ENCODE measurements at places on chromosomes 2 and 18. TPM values are rescaled to one million over a fixed set of nuclear protein-coding genes. Genes with fewer than 3 reads are reported as not detected.

GRCh38 chr2:68737711-68738110, 3.1 kb downstream of the ARHGAP25 start:
- no peak for DNase-seq

DNA sequence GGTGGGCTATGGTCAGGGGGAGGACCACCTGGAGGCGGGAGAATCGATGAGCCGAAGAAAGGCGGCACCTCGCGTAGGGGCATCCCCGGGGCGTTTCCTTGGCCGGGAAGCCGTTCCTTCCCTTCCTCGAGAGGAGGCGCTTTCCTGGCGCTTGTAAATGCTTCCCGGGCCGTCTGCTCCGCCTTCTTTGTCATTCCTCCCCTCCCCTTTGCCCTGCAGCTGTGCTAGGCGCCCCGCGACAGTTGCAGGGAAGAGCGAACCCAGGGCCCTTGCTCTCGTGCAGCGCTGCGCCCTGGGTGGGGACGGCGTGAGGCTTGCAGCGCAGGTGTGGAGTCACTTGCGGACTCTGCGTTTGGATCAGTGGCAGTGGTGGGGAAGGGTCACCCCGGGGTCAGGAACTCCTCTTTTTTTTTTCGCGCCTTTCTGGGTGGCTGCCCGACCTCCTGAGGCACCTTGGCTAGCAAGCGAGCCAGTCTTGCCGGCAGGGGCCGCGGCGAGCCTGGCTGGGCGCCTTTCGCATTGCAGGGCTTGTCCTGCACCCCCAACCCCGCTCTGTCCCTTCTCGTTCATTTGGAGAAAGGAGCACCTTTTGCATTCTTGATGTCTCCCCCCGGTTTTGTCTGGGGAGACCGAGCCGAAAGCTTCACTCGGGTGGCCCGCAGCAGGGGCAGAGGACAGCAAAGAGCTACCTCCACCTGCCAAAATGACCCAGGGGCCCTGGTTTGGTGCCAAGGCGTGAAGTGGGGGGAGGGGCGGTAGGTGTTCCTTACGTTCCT, 858 bp downstream of the KCNS3 start:
- DNase-seq = no peak

DNA sequence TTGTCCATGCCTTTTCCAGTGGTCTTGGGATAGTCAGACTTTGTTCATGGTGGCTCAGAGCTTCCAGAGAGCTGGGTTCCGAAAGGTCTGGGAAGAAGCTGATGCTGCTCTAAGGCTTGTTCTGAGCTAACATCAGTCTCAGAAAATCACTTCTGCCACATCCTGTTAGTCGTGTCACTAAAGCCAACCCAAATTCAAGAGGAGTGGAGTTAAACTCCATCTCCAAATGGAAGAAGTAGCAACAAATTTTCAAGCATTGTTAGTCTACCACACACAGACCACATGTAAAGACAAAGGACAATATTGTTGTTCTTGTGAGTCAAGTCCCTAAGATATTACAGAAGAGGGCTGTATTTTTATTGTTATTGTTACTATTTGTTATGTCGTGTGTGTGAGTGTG, 77.8 kb downstream of the PID1 start:
- DNase-seq = no peak

GRCh38 chr2:10325278-10326145, 22.8 kb downstream of the HPCAL1 start:
- DNase-seq = no peak

GRCh38 chr2:81304154-81304830, 999.7 kb upstream of the LRRTM1 start:
- DNase-seq = no peak

DNA sequence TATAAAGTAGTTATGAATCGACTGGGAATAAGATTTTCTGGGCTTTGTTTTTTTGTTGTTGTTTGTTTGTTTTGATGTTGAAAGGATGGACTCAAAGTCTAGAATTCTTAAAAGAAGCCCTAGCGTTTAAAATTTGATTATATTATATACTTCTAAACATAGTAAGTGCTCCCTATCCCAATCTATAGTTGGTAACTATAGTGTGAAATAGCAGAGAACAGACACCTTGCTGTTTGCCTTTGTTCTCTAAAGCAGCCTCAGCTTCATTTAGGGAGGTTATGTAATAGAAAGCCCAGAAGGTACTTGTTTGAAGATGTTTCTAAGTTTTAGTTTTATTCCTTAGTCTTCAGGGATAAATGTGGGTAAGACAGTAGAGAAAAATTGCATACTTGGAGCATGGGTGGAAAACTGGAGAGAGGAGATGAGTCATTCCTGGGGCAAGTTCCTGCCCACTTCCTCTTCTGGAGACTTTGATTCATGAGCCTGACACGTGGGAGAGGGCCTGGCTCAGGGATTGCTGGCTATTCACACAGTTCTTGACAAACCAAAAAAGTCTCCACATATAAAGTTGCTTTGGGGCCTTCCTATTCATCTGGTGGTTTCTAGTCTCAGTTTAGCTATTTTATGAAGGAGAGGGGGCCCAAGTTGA, 131.9 kb downstream of the MYO1B start:
- DNase-seq = no peak

Gene ACTR1B
- 69.0 TPM for total RNA-seq
